ENCODE measurements at places on chromosomes 7 and 10.

DNA sequence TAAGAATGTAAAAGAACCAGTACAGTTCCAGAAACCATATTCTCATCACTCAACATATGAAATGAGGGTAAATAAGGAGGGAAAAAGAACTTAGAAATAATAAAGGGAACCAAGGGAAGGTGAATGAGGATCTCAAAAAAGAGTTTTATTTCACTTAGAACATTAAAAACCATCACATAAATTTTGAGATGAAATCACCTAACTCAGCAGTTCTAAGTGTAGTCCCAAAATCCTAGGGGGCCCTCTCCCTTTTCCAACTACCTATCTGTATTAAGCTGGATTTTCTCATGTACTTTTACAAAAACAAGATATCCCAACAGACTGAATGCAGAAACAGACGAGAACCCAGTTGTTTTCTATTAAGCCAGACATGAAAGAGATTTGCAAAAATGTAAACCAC is 3.2 kb downstream of the ZCWPW1 start:
- no peak for DNase-seq

- DNase-seq = no peak
Measured at GRCh38 chr10:58488921-58489320, 23.8 kb upstream of the BICC1 start.

- DNase-seq = no peak
Measured at GRCh38 chr10:35251373-35252100, 84.8 kb upstream of the CCNY start.

DNA sequence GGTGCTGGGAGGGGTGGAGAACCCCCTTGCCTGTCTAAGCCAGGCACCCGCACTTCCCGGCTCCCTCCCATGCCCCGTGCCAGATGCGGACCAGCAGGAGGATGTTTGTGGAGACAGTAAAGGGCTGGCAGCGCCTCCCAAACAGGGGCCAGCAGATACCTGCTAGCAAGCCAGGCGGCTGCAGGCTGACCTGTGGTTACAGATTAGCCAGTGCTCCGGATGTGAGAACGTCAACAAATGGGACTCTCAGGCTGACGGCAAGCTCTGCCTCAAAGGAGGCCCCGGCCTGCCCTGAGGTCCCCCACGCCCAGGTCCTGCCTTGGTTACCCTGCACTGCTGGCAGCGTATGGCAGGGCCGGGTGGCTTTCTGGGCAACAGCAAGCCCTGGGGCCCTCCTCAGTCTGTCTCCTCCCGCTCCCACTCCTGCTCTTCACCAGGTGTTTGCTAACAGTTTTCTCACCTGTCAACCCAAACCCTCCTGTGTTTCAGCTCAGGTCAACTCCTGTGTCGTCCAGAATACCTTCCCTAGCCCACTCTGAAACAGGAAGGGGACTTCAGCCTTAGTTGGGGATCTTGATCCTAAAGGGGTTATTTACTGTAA is 85.4 kb downstream of the NEURL1 start:
- DNase-seq = no peak

- DNase-seq = no peak
Measured at GRCh38 chr10:71406878-71407277, 10.2 kb downstream of the CDH23 start.

DNA sequence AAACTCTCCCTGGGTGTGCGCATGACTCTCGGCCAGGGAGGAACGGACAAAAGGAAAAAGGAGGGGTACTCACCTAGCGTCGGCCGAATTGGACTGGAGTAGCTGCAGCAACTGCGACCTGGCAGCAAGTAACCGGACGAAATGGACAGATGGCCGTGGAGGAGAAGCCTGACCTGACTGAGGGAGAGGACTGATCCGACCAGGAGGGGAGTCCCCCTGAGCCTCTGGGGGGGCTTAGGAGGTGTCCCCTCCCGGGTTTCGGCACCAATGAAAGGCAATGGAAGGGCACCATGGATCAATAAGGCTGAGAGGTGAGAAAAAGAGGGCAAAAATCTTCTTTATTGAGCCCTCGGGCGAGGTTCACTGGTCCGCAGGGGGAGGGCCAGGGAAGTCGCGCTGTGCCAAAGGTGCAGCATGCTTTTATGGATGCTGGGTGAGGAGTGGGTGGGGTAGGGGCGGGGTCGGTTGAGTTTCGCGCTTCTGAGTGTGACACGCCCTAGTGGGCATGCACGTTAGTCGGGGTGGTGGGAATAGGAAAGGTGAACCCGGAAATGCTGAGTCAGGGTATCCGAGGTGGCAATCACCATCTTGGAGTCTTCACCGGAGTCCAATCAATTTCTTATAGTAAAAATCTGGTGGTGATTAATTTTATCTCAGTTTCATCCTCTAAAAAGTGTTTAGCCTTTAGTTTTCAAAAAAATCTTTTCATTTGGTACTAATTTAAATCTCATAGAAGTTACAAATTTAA is 638.5 kb upstream of the DPP6 start:
- DNase-seq = no peak

DNA sequence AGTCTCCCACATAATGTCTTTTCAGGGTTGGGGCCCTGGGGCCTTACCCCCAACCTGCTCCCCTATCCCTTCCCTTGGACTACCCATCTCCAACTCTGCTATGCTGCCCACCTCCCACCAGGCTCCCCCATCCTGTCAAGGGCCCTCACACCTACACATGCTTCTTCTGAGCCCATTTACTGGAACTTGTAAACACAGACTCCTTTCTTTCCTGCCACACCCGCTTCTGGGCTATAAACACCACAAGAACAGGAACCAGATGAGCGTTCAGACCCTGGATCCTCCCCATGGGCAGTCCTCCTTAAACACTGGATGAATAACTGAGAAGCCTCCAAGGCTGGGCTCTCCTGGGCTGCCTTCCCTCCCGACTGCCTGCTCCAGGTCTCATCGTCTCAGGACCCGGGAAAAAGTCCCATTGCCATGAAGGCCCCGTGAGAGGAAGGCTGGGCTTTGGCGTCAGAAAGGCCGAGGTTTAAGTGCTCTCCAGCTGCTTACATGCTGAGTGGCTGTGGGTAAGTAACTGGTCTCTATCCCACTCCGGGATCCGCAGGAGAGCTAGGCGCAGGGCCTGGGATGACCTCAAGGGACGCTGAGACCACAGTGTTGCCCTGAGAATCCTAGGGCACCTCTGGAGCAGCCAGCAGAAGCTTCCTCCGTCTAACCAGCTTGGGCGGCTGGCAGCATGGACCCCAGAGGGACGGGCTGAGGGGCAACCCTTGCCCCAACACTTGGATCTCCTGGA is 15.6 kb upstream of the CRHR2 start:
- DNase-seq = no peak

- DNase-seq = no peak
Measured at GRCh38 chr7:81684514-81685269, 85.2 kb downstream of the HGF start.

Data from NT2/D1 (cell line).